Activated naive CD4-positive, alpha-beta T cell treated with anti-CD3 and anti-CD28 coated beads, Interleukin-2, amount 50 U/mL, for 16 hours (primary cell): ENCODE measurements at places on chromosomes 1 and 21.

DNA sequence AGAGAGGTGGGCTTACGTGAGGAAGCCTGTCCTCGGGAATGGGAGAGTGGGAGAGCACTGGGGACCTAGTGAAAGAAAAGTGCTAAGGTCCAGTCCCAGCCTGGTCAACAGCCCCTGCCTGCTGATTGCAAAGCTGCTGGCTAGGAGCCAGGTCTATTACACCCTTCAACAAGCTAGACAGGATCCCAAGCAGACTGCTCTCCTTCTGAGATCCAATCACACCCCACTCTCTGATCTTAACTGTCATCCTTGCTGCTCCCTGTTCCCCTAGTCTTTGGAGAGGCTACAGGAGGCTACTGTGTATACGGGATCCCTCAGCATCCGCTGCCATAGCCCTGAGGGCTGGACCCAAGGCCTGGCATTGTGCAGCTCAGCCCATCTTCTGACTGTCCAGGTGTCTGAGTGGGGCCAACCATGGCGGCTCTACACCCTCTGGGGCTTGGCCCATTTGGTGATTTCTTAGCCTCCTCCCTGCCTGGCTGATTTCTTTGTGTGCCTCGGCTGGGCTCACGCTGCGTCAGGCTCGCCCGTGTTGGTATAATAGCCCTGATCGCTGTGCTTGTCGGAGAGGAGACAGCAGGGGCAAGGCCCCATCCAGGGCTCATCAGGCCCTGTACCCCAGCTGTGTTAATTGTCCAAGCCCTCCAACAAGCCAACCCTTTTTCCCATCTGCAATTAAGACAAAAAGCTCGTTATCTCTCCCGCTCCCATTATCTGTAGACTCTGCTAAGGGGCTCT is 43.9 kb downstream of the NAV1 start:
- no peak for DNase-seq

- no peak for DNase-seq
Observed at GRCh38 chr1:151982300-151983005, 11.2 kb downstream of the S100A10 start.

DNA sequence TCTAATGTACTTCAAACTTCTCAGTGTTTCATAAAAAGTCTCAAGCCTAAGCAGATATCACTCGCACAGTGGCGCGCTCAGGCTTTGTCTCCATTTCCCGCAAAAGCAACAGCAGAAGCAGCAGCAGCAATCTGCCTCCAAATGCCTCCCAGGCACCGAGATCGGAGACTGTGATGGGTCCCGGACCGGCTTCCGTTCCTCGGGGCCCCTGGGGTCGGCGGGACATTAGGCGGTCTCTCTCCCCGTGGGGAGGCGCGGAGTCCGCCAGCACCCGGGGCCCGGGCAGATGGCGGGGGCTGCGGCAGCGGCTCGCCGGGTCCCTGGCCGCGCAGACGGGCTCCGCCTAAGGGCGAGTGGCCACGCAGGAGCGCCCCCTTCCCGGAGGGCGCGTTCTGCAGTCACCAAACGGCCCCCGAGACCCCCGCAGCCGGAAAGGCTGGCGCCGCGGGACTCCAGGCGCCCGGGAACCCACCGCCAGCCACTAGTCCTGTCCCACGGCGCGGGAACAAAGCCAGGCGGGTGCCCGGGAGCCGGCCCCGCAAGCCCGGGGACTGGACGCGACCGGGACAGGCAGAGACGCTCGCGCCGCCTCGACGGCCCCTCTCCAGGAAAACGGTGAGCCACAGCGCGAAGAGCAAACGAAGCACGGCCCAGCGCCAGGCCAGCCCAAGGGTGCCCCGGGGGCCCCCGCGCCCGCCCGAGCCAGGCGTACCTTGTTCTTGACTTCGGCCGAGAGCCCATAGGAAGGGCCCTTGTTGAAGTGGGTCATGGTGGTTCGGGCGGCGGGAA is 590 bp downstream of the CNN3 start:
- DNase-seq: peak; percentile 41

DNA sequence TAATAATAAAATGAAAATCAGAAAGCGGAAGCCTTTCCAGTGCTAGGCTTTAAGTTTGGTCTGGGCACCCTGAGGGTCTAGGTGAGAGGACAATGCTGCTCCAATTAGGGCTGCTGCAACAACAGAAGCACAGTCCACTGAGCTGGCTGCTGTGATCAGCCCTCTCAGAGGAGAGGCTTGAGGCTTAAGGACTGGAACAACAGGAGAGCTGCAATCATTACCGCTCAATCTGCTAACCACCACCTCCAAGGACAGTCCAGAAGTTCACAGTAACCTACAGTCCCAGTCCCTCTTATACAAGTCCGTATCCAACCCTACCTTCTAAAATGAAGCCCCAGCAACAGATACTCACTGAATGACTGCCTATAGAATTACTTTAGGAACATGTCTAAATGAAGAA is 62.1 kb downstream of the USP24 start:
- DNase-seq: no peak

GRCh38 chr1:170284951-170285350 is 139.2 kb downstream of the NTMT2 start:
- DNase-seq: no peak

GRCh38 chr1:25100151-25100833 is 132.0 kb downstream of the SYF2 start:
- no peak for DNase-seq

DNA sequence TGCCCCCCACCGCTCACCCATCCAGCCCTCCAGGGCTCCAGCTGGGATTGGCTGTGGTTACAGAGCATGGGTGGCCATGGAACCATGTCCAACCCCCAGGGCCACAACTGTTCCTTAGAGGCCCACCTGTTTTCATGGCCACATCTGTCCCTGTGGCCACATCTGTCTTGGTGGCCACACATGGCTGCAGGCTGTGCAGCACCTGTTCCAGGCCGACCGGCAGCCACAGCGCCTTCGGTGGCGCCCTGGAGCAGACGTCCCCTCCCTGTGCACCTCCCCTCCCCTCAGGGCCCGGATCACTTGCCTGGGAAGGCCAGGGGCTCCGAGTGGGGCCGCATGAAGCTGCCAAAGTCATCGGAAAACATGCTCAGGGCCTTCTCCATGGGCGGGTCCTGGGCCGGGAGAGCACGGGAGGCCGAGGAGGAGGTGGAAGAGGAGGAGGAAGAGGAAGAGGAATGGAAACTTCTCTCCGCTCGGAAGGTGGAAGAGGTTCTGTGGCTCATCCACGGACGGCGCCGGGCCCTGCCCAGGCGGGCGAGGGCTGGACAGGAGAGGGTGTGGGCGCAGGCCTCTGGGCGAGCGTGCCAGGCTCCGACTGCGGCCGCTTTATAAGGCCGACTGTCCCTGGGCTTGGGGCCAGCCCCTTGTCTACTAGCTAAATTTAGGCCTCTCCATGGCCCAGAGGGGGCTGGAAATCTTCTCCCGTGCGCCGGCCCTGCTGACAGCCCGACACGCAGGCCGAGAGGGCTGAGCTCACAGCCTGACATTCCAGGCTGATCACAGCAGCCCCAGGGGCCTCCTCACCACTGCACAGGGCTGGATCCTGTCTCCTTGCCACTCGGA is at the start of gene HSPB7:
Gene HSPB7 (minus strand): TSS at position 583 of the 843 bp plus-strand sequence. CDS start 80 bp downstream, at position 503.
- no peak for DNase-seq

DNA sequence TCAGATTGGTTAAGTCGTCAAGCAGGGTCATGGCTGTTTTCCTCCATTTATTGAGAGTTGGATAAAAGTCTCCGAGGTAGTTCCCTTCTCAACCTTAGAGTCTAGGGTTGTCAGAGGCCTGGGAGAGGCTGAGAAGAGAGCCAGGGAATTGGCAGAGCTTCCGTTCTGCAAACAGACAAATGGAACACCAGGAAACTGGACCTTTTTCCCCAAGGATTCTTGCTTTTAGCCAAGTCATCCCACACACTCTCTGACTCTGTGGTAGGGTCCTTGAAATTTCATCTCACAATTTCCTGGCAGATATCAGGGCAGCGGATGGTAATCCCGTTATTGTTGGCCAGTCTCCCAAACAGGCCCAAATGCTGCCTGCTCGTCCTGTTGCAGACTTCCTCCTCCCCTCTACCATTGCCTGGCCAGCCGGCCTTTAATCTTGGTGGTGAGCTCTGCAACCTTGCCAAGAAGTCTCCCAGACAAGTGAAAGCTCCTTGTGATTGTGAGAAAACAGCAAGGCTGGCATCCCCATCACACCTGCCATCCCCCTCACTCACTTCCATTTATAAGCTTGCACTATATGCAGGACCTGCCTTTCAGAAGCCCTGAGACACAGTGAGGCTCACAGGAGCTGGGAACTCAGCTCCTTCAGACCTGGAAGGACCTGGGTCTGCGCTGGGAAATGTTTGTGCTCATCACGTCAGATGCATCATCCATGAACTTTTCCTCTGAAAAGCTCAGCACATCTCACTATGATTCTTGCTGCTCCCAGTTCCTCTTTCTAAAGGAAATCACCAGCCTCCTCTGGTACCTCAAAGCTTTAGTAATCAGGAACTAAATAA is 13.7 kb upstream of the SRP9 start:
- DNase-seq: no peak

DNA sequence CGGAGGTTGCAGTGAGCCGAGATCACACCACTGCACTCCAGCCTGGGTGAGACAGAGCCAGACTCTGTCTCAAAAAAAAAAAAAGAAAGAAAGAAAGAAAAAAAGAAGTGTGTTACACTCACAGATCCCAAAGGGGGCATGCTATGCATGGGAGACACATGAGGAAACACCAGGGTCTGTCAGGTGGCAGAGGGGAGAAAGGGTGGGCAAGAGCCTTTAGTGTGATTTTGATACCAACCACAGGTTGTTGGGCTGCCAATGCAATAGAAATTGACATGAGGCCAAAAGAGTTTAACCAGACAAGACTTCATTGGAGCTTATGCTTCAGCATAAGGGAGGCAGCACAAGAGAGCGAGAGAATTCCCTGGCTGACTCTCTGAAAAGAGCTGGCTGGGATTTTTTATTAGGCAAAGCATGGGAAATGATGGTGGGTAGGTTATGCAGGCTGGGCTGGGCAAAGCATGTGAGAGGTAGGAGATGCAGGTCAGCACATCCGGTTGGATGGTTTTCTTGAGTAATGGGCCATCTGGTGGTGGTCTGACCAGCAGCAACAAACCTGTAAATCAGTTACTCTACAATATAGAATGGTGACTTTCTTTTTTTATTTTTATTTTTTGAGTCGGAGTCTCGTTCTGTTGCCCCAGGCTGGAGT is 11.7 kb upstream of the EXTL1 start:
- no peak for DNase-seq

GRCh38 chr1:55685560-55685959 is 470.4 kb upstream of the USP24 start:
- DNase-seq: no peak

DNA sequence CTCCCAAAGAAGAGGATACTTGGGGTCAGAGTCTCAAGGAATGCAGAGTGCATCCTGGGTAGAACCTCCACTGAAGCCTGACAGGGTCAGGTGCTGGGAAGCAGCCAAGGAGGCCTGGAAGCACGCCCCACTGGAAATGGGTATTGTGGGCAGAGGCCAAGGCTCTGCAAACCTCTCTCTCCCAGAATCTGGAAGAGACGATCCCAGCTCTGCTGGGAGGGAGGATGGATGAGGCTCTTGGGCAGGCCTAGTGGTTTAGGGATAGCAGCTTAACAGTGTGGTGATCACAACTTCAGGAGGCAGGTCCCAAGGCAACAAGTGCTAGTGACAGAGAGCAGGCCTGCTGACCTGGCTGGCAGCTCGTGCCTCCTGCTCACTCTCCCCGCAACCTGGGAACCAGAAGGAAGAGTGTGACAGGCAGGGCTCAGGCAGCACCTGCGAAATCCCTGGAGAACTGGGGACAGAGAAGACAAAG is 641.0 kb downstream of the PLPP3 start:
- no peak for DNase-seq

- DNase-seq: no peak
Observed at GRCh38 chr1:169196581-169196980, 90.1 kb downstream of the ATP1B1 start.

DNA sequence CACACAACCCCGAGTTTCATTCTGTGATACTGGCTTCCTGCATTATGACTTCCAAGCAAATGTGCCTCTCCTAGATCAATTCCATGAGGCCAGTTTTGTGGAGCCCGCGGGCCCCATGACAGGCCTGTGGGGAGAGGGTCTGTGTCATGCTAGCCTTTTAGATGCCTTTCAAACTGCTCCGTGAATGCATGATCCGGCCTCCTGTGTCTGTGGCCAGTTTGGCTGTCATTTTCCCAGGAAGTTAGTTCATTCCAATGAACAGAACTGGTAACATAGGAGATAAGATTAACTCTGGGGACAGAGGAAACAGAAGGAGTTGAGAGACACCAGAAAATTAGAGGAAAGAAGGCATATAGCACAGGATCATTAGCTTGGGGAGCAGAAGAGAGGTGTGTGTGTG is 3.2 kb downstream of the FNDC7 start:
- DNase-seq: no peak

DNA sequence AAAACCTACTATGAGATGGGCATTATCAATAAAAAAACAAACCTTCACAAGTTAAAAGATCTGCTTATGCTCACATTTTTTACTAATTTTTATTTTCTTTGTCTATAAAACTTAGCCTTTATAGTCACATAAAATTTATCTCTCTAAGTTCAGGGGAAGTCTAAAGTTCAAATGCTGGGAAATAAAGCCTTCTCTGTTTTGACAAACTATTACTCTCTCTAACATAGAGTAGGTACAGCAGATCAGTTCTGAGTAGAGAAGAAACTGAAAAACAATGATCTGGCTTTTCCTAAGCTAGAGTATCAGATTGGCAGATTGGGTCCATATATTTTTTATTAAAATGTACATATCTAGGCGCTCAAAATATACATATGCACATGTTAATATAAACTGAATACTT is 31.2 kb downstream of the C1orf141 start:
- DNase-seq: no peak

DNA sequence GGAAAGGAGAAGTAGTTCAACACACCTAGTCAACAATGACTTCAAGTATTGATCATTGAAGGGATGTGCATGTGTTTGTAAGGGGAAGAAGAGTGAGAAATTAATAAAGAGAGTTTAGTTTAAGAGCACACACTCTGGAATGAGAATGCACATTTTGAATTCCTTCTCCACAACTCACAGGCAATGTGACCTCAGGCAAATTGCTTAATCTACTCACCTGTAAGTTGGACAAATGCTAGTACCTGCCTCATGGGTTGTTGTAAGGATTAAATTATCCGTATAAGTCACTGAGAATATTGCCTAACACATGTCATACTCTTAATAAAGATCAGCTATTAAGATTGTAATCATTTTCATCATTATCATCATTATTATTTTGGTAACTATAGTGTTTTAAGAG is 204.0 kb upstream of the NFIA start:
- no peak for DNase-seq

- no peak for DNase-seq
Observed at GRCh38 chr1:246724731-246725095, 504 bp downstream of the SCCPDH start.

DNA sequence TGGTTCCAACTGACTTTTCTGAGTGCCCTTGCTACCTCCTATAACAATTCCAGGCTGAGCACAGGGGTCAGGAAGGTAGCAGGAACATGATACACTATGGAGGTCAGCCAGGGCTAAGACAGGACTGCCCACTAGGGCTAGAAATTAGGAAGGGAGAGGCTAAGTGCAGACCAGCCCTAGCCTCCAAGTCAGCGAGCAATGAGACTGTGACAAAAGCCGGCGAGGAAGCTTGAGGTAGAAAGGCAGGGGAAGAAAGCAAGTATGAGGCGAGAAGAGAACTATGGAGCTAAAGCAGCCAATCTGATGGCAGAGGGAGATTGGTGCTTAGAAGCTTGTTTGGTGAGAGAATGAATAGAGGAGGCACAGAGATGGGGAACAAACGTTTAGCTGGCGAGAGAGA is 4.7 kb downstream of the UROD start:
- DNase-seq: no peak

GRCh38 chr1:59156526-59157199 is 140.2 kb upstream of the FGGY start:
- DNase-seq: no peak

- DNase-seq: no peak
Observed at GRCh38 chr21:34213959-34214358, 140.6 kb downstream of the MRPS6 start.
